Colonic mucosa (tissue), 4 donors: ENCODE measurements at places on chromosomes 4 and X.

DNA sequence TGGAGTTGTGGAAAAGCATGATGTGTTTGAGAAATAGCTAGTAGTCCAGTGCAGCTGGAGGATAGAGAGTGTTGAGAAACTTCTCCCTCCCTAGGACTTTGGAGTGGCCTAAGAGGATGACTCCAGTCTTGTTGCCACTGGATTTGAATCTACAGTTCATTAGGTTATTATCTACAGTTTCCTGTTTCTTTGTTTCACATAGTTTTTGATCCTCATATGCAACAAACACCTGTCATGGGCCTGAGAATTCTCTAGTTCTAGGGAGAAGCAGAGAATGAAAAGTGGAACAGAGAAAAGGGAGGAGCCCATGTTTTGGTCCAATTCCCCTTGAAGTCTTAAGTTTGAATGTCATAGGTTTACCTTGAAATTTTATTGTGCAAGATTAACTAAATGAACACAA, 73.6 kb upstream of the TBC1D9 start:
- no peak for DNase-seq
- H3K27ac ChIP-seq = no peak overlapping the region
- H3K27me3 ChIP-seq = no peaks in the 10 kb centered on the region
- no peaks in the 10 kb centered on the region for H3K4me1 ChIP-seq

DNA sequence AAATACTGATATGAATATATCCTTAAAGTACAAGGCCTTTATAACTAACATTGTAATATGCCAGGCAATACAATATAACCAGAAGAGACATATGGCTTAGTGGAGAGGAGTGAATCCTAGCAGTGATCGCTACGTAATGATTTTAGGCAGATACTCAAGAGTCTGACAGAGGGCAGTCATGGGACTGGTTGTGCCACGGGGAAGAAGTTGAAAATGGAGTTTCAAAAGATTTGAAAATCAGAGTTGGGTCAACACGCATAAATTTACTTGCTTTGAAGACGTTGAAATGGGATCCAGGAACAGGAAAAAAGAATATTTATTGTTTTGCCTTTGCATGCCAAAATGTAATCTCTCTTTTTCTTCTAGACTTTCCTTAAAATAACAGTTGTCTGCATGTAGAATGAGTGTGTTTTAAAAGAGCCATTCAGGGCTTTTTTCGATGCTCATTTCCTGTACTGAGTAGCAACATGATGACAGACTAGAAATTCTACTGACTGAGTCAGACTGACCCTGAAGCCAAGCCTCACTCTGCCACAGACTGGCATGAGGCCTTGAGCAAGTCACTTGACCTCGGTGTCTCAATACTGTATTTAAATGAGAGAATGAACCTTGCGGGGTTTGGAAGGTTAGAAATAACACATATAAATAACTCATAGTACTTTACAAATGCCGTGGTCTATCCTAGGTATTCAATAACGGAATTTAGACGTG, 8.1 kb upstream of the SMS start:
- no peaks in the 10 kb centered on the region for H3K4me1 ChIP-seq
- H3K4me3 ChIP-seq = no peak overlapping the region
- H3K27ac ChIP-seq = no peak overlapping the region

DNA sequence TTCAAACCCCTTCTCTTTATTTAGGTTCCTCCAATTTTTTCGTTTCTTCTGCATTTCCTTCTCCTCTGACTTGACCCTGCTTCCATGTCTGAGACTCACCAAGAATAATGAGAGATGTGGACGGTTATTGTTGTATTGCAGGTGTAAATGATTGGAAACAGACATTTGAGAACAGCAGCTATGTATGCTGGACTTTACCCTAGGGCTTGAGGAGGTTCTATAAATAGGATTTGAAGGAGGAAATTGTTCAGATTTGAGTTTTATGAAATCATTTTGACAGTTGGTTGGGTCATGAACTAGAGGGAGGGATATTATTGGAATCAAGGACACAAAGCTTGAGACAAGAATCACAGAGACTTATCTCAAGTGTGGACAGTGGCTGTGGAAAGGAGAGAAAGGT, 614.6 kb upstream of the CPEB2 start:
- peak; percentile 19 for DNase-seq
- no peaks in the 10 kb centered on the region for H3K4me1 ChIP-seq
- no peak overlapping the region for H3K27ac ChIP-seq
- no peaks in the 10 kb centered on the region for H3K27me3 ChIP-seq
- no peaks in the 10 kb centered on the region for H3K36me3 ChIP-seq

GRCh38 chr4:186020793-186021407, 48.1 kb upstream of the TLR3 start:
- H3K27me3 ChIP-seq = no peaks in the 10 kb centered on the region
- H3K36me3 ChIP-seq = no peaks in the 10 kb centered on the region
- H3K27ac ChIP-seq = no peak overlapping the region
- H3K4me1 ChIP-seq = no peaks in the 10 kb centered on the region

- H3K4me1 ChIP-seq = no peaks in the 10 kb centered on the region
- H3K27me3 ChIP-seq = no peaks in the 10 kb centered on the region
- no peak for DNase-seq
Observed at GRCh38 chr4:31788676-31789075, 1068.5 kb downstream of the PCDH7 start.

GRCh38 chrX:11341274-11342201, 48.3 kb downstream of the AMELX start:
- H3K4me3 ChIP-seq = no peak overlapping the region
- H3K27ac ChIP-seq = no peak overlapping the region
- DNase-seq = peak; percentile 30
- H3K36me3 ChIP-seq = no peaks in the 10 kb centered on the region
- H3K27me3 ChIP-seq = no peaks in the 10 kb centered on the region

GRCh38 chrX:97401586-97402136, 518.0 kb downstream of the RPA4 start:
- no peaks in the 10 kb centered on the region for H3K36me3 ChIP-seq
- H3K4me3 ChIP-seq = no peak overlapping the region
- no peak overlapping the region for H3K27ac ChIP-seq
- no peaks in the 10 kb centered on the region for H3K4me1 ChIP-seq
- no peak for DNase-seq

GRCh38 chrX:154040307-154040756, 20.6 kb upstream of the IRAK1 start:
- H3K36me3 ChIP-seq = no peaks in the 10 kb centered on the region
- H3K27ac ChIP-seq = no peak overlapping the region
- H3K4me3 ChIP-seq = no peak overlapping the region
- no peaks in the 10 kb centered on the region for H3K27me3 ChIP-seq

- no peaks in the 10 kb centered on the region for H3K36me3 ChIP-seq
- H3K27me3 ChIP-seq = no peaks in the 10 kb centered on the region
- no peak overlapping the region for H3K27ac ChIP-seq
- no peaks in the 10 kb centered on the region for H3K4me1 ChIP-seq
- no peak overlapping the region for H3K4me3 ChIP-seq
- no peak for DNase-seq
Observed at GRCh38 chr4:48841045-48841827, 10.3 kb downstream of the OCIAD1 start.

DNA sequence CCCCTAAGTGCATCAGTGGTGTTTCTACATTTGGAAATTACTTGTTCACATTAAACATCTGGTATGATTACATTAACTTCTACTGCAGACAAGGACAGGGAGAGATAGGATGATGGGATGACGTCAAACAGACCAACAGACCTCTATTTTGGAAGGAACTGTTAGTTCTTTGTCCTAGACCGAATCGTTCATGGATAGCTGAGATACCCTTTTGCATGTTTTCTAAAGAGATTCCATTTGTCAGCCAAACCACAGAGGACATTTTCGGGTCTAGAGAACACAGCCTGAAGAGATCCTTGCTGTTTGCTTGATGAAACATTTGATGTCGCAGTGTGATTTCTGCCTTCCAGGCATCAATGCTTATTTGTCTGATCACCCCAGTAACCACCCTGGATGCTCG, 27.7 kb downstream of the CHST7 start:
- no peaks in the 10 kb centered on the region for H3K27me3 ChIP-seq
- no peak overlapping the region for H3K27ac ChIP-seq
- no peaks in the 10 kb centered on the region for H3K4me1 ChIP-seq
- no peak overlapping the region for H3K4me3 ChIP-seq

DNA sequence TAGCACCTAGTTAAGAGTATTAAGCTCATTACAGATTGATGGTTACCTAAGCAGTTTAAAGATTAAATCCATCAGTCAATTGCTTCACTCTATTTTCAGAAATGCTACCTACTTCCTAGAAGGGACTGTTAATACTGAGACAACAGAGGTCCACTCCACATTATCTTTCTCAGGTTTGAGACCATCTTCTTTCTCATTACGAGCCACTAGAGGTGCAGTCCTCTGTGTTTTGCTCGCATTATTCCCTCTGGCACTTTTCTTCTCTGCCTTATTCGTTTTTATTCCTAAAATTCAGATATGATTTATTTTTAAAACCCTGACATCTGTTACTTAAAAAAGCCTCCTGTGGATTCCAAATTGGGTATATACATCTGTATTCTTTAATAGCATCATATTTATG, 459.1 kb downstream of the FSTL5 start:
- H3K27me3 ChIP-seq = no peaks in the 10 kb centered on the region
- no peaks in the 10 kb centered on the region for H3K4me1 ChIP-seq
- H3K36me3 ChIP-seq = no peaks in the 10 kb centered on the region
- no peak overlapping the region for H3K4me3 ChIP-seq
- DNase-seq = no peak
- no peak overlapping the region for H3K27ac ChIP-seq

DNA sequence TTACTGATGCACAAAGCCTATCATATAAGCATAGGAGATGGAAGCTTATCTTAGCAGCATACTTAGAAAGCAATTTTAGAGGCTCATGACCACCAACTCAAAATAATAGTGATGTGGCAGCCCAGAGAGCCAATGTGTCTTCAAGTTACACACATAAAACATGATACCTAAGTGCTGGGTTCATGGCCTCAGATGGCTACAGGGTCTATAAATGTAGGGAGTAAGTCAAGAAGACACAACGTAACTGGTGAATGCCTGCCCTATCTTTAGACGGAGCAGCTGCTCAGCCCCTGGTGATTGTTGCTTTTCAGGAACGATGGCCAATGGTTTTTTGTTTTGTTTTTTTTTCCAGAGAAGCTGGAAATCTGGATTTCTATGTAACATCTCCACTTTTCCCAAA, 42.8 kb downstream of the RNF150 start:
- no peaks in the 10 kb centered on the region for H3K27me3 ChIP-seq

DNA sequence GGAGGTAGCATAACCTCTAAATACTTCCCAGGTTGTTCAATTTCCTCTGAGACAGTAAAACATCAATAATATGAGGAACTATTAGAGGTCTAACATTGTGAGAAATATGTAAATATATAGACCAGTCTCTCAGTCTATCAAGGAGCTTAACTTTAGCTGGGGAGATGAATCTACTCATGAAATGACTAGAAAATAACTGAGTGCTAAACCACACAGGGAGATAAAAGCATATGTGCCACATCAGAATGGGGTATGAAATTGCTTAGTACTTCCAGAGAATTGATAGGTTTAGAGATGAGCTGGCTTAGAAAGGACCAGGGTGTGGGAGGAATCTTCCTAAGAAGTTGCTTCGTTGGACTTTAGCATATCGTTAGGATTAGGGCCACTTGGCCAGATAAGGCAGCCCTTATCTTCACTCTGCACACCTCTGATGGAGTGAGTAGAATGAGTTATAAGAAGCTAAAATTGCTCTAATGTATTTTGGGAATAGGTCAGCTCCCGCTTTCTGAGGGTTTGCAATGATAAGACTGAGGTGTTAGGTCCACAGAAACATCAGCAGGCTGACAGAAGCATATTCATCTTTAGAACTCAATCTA, 299.2 kb downstream of the UNC5C start:
- H3K36me3 ChIP-seq = no peaks in the 10 kb centered on the region
- H3K27me3 ChIP-seq = no peaks in the 10 kb centered on the region
- H3K27ac ChIP-seq = no peak overlapping the region
- DNase-seq = no peak

DNA sequence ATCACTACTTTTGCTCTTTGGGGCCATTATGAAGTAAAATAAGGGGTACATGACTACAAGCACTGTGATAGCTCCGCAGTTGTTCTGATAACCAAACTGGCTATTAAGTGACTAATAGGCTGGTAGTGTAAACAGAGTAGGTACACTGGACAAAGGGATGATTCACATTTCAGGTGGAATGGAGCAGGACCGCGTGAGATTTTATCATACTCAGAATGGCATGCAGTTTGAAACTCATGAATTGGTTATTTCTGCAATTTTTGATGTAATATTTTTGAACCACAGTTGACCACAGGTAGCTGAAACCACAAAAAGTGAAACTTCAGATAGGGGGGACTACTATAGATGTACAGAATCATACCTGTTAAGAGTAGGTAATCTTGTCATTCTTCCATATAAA, 55.8 kb downstream of the PAK3 start:
- H3K4me3 ChIP-seq = no peak overlapping the region
- no peaks in the 10 kb centered on the region for H3K27me3 ChIP-seq
- H3K27ac ChIP-seq = no peak overlapping the region

GRCh38 chr4:4755306-4755705, 104.2 kb upstream of the MSX1 start:
- no peak overlapping the region for H3K4me3 ChIP-seq
- H3K27me3 ChIP-seq = no peaks in the 10 kb centered on the region
- DNase-seq = no peak
- no peaks in the 10 kb centered on the region for H3K4me1 ChIP-seq

DNA sequence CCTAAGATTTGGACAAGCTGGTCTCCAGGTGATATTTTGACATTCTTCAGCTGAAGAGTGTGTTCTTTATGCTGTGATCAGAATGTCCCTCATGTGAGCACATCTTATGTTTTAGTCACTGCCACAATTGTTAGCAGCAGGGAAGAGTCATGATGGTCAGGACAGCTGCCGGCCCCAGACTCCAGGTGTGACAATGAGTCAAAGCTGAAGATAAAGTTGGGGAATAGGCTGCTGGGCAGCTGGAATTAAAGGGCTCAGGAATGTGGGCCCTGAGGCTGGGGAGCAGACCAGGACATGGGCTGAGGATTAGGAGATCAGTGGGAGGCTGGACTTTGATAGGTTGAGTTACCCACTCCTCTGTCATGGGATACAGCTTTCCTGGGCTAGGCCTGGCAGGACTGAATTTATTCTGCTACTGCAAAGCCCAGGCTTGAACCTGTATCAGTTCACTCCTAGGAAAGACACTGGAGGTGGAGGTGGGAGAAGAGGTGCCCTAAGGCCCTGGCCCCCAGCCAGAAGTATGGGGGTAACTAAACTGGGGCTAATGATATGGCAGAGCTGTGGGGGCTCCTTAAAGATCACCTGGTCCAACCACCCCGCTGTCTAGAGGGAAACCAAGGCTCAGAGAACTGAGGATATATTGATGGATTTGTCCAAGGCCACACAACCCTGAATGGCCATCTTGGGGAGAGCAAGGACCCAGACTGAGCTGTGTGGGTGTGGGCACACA, 119.5 kb downstream of the PJA1 start:
- no peak overlapping the region for H3K4me3 ChIP-seq
- H3K36me3 ChIP-seq = no peaks in the 10 kb centered on the region
- H3K27ac ChIP-seq = no peak overlapping the region
- H3K27me3 ChIP-seq = no peaks in the 10 kb centered on the region
- peak; percentile 10 for DNase-seq
